ENCODE measurements at places on chromosomes 7 and 10. TPM values are rescaled to one million over a fixed set of nuclear protein-coding genes. Genes with fewer than 3 reads are reported as not detected.

CHCHD2 gene
- 91.3 TPM for total RNA-seq

GIMAP2 gene
- not detected for total RNA-seq

STEAP1 gene
- total RNA-seq: 0.66 TPM

GRCh38 chr10:53700278-53700677, 927.7 kb upstream of the MBL2 start:
- DNase-seq: no peak

GRCh38 chr7:84191842-84192241, 2.7 kb downstream of the SEMA3A start:
- no peak for DNase-seq

DNA sequence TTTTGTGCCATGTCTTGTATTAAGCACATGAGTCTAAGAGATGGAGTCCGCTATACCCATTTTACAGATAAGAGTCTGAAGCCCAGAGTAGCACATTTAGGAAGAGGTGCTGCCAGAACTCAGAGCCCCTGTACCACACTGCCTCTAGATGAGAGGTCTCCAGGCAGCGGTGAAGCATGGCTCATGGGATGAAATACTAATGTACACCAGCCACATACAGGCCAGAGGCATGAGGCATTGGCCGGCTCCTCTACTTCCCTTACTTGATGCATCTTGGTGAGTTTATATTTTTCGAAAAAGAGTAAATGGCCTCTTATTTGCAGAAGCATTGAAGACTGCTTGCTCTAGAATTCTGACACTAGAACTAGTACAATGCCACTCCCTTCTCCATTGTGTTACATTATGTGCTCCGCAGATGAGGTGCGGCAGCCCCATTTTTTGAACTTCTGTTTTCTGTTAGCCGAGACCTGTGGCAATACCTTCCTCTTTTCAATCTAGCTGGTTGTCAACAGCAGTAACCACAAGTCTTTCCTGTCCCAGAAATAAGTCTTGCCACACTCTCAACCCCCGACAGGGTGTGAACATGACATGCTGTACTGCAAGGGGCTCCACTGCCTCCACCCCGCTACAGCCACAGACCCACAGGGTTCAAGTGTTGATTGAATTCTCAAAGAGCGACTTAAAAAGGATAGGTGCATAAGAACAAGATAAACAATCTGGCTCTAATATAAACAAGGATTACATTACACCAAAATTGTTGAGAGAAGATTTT, 145.3 kb downstream of the CELF2 start:
- DNase-seq: peak; percentile 30

DNA sequence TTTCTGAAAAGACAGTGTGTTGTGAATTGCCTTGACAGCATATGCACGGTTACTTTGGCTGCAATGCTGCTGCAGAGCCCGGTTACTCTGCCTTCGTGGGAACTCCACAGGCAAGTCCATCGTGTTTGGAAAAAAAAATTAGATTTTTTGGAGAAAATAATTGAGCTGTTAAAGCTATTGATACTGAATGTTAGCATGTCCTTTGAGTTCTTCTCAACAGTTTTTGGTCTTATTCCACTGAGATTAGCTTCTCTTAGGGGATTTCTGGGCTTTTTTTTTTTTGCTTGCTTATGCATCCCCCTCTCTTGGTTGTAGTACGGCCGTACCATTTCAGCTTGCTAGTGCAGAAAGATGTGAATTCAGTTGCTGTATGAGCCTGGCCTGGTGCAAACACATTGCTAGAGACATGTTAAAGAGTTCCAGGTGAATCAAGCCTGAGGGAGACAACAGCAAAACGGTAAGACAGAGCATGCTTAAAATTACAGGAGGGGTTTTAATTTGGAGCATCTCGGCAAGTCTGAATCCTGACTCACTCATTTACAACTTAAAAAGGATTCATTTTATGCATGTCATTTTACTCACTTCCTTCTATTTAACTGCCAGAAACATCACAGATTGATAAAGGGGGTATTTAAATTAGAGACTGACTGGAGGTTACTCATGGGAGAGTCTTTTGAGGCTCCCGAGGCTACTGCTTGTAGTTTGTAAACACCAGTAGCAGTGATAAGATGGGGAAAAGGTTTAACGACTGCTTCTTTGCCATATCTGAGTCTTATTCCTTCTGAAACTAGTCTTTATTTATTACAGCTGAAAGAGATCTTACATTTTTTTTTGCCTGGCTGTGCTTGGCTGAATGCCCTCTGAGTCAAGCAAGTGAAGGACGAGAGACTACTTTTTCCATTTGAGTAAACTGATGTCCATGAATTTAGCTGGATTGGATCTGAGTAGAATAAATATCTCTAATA, 113.7 kb downstream of the CDK14 start:
- peak; percentile 53 for DNase-seq

OR9A2 gene
- not detected for total RNA-seq

DNA sequence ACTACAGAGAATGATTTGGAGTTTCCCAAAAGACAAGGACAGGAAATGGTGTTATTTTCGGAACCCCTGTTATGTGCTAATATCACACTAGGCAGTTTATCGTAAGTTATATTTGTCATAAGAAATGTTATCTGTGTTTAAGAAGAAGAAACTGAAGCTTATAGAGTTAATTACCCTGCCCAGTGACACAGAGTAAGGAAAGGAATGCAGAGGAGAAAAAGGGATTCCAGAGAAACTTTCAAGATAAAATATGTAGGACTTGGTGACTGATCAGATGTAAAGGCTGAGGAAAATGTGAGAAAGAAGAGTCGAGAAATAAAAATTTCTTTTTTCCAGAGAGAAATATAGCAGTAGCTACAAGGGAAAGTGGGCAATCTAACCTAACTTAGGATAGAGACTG, 63.5 kb upstream of the ZNF746 start:
- DNase-seq: no peak

DNA sequence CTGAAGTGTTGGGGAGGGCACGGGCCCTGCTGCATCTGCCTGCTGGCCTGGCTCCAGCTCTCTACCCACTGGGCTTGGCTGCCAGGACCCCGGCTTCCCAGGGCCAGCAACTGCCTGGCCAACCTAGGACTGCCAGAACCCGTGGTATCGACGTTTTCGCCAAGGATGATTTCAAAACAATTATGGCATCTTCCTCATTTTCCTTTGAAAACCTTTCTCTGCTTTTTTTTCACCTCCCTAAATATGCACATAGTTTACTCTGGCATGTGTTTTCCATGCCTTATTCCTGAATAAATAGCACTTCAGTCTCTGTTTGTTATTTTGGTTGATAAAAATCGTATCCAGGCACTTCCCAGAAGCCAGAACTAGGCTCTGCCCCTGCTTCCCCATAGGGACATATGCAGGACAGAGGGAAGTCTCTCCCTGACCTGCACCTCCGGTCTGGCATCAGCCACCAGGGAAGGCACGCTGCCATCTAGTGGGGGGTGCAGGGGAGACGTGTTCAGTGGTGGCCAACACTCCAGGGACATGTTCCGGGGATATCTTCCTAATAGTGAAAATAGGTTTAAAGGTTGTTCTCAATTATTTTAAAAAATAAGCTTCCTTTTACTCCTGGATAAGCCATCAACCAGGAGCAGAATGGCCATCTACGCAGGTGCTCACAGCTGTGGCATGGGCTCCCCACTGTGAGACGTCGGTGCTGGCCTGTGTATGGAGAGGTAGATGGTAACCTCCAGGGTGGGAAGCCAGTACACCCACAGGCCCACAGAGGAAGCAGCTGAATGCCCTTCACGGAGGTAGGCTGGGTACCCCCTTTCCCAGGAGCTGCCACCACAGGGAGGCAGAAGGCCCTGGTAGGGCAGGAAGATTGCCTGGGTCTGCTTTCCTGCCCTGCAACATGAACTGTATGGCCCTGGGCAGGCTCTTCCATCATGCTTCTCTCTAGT, 30.7 kb upstream of the ANTXRL start:
- peak; percentile 92 for DNase-seq

Measured in endodermal cell (in vitro differentiated cells).